ENCODE measurements at places on chromosomes 4 and X.

GRCh38 chrX:7503251-7503650 lies 339.7 kb upstream of the VCX start:
- no peak for DNase-seq

DNA sequence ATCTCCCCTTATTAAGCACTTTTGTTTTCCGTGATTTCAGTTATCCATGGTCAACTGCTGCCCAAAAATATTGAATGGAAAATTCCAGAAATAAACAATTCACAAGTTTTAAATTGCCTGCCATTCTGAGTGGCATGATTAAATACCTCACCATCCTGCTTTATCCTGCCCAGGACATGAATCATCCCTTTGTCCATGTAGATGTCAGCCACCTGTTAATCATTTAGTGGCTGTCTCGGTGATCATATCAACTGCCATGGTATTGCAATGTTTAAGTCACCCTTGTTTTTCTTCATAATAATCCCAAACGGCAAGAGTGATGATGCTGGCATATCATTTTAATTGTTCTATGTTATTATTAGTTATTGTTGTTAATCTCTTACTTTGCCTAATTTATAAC lies 79.8 kb upstream of the LHFPL1 start:
- DNase-seq = no peak

- DNase-seq = no peak
Observed at GRCh38 chr4:52751487-52751911, 274 bp upstream of the ERVMER34-1 start.

- DNase-seq = no peak
Observed at GRCh38 chrX:323721-324628, 5.4 kb upstream of the GTPBP6 start.

DNA sequence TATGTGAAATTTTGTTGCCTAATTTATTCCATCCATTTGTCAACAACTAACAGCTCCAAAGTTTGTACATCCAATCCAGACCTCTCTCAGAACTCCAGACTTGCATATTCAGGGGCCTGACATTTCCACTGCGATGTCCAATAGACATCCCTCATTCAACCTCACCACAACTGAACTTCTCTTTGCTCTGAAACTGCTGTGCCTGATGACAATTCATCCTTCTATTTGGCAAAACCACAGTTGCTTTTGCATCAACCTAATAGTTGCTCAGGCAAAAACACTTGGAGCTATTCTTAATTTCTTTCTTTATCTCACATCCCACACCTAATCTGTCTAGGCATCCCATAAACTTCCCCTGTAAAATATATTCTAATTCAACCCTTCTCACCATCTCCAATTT lies 56.5 kb downstream of the ANTXR2 start:
- no peak for DNase-seq

GRCh38 chr4:7674706-7675105 lies 240.0 kb upstream of the PSAPL1 start:
- DNase-seq = no peak

DNA sequence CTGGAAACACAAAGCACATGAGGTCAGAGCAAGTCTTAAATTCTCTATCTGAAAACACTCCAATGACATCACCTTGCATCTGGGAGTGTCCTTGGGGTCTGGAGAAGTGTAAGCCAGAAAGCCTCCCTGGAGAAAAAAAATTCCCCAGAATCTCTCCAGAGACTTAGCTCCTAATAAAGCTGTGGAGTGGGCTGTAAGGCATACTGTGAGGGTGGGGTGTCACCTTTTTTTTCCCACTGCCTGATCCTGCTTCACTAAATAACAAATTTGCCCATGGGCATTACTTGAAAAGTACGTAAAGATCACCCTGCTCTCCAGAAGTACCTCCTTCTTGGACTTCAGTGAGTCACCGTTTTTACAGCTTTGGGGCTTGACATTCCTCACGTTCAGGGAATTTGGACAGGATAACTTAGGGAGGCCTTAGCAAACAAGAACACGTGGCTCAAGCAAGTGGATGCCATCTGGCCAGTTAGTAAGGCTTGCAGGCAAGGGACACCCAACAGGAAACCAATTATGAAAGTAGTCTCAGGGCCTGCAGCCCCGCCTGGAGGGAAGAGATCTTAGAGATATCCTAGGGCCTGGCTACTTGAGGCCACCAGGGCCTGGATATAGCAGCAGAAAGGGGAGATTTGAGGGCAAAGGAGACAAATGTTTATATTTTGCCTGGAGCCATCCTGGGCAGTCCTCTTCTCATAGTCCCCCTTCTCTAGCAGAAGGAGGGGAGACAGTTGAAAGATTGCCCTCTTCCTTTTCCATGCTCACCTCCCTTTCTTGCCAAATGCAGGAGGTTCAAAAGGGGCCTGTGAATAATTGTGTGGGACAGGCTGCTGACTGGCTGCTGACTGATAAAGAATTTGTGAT lies 60.1 kb upstream of the PLAC1 start:
- DNase-seq = peak; percentile 86

DNA sequence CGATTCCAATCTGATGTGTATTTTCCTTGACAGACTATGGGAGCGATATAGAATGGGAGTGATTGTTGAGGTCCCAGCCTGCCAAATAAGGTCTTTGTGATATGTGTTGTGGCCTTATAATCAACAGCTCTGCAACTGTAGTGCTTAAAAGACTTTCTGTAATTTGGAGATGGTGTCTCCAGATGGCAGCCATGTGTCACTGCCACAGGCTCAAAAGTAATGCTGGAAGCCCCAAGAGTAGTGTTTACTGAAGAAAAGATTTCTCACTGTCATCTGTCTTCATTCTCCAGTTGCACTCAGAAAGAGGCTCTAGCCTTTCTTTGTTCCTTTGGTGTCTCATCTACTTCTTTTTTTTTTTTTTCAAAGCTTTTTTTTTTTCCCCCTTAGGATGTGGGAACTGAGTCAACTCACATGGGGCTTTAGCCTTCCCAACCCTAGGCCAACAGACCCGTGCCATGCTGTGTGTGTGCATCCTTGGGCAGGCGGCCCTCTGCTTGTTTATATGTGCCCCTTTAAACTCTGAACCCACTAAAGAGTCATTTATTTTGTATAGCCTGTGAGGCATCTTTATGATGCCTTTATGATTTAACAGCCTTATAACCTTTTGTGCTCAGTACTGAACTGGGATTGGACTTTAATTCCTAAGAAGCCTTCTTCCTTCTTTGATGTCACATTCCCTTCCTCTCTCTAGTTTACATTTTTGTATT lies 15.6 kb downstream of the SRPX2 start:
- no peak for DNase-seq

- no peak for DNase-seq
Observed at GRCh38 chr4:31955346-31955745, 1235.2 kb downstream of the PCDH7 start.

DNA sequence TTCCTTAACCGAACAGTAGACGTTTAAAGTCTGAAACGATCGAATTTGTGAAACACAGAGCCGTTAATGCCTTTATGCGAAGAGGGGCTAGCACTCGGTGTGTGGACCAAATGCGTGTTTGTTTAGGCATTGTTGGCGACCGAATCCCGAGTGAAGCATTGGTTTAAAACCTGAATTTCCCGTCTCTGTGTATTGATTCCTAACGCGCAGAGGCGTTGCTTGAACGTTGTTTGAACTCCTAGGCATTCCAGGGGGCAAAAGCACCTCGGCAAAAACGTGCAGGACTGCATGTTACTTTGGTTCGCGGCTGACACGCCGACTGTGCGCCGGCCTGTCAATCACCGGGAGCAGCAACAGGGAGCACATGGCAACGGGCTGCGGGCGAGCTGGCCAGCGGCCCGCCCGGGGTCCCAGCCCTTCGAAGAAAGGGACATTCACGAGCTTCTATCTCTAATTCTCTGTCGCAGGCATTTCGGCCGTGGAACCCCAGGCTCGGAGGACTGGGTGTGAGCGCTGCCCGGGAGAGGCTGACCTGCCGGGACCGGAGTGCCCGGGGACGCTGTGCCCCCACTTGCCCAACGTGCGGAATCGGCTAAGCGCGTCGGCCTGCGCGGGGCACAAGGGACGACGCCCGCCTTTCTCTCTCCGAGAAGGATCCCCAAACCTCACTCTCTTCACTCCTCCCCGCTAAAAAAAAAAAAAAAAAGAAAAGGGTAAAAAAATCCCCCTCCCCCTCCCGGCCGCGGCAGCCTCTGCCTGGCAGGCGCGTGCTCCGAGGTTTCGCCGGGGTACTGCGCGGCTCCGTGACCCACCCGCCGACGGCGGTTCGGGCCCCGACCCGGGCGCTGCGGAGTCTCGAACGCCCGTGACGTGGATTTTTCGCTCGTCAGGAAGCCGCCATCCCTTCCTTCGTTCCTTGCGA lies 810 bp downstream of the SPRY1 start:
- DNase-seq = no peak

DNA sequence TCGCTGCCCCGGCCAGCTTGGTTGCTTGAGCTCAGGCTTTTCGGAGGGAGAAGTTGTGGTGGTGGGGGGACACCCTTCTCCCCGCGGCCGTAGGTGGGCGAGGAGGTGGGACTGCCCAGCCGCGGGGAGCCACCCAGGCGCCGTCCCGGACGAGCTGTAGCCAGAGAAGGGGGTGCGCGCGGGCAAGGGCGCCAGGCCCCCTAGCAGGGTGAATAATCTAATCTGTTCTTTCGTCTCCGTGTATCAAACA lies 3.1 kb downstream of the MID1IP1 start:
- no peak for DNase-seq

GRCh38 chr4:74640111-74640903 lies 154.0 kb downstream of the BTC start:
- DNase-seq = peak; percentile 44

GRCh38 chr4:113675731-113676697 lies 85.5 kb downstream of the CAMK2D start:
- no peak for DNase-seq

- DNase-seq = no peak
Observed at GRCh38 chr4:58061967-58062366, 951.8 kb upstream of the IGFBP7 start.

DNA sequence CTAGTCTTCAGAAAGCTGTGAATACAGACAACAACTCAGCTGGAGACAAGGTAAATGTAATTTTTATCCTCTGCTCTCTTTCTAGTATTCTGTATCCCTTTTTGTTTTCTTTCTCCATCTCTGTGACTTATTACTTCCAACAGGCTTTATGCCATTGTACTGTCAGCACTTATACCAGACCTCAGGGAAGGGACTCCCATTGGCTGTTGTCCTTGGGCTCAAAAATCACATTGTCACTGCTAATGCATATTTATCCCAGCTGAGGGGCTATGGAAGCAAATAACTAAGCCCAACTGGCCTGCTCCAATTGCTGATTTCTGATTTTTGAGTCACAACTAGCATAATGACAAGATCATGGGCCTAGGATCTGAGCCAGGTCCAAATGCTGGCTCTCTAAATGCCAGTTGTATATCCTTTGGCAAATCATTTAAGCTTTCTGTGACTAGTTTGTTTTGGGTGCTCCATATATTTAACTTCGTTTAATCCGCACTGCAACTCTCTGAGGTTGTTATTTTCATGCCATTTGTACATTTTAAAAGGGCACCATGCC lies 395.1 kb upstream of the GNPDA2 start:
- no peak for DNase-seq

DNA sequence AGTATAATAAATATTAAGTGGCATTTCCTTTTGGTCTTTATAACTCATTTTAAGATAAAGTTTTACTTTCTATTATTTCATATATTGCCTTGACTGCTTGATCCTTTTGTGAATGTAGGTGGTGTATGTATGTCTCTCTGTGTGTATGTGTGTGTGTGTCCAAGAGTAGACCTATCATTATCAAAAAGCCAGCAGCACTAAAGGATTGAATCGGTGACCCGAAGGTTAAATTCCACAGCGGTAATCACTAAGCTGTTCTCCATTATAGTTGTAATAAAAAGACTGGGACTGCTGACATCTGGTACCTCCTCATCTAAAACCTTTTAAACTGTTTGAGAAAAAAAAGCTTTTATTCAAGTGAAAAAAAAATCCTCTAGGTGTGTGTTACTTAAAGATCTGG lies 1014.8 kb downstream of the PCDH7 start:
- no peak for DNase-seq

DNA sequence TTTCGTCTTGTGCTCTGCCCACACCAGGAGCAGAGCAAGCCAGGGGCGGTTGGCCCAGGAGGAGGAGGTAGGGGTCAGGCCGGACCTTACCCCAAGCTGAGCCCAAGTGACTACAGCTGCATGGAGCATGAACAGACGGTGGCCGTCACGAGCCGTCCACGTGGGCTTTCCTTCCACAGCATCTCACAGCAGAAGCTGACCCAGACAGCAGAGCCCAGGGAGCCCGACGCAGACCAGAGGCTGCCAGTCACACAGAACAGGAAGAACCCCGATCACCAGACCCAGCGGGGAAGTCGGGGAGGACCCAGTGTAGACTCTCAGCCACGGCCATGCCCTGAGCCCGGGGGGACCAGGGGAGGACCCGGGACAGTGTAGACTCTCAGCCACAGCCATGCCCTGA lies 58.0 kb downstream of the FAM53A start:
- no peak for DNase-seq

DNA sequence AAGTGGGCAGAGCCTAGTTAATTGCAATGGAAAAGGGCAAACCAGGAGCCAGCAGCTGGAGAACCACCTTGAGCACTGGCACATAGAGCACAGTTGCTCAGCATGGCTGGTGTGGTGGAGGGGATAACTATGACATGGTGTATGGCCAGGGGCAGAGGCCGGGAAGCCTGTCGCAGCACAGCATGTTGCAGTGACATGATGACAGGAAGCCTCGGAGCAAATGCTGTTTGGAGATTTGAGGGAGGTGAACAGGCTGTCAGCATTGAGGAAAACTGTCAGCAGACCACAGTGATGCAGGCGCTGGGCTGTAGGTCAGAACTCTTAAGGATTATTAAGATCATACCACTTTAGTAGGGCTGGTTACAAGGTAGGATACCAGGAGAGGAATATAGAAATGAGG lies 228.7 kb downstream of the CBR4 start:
- no peak for DNase-seq

DNA sequence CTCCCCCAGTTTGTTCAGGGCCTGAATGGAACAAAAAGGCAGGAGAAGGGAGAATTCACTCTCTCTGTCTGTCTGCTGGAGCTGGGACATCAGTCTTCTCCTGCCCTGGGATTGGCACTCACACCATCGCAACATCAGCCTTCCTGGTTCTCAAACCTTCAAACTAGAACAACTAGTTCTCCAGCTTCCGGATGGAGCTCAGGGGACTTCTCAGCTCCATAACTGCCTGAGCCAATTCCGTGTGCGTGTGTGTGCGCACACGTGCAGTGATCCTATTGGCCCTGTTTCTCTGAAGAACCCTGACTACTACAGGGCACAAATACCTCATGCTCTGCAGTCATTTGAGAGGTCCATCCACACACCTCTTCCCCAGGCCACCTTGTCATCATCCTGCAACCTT lies 18.7 kb upstream of the MAN2B2 start:
- no peak for DNase-seq

Measured in fibroblast of skin of left biceps (primary cell).